ENCODE measurements at places on chromosomes 7 and 10.

DNA sequence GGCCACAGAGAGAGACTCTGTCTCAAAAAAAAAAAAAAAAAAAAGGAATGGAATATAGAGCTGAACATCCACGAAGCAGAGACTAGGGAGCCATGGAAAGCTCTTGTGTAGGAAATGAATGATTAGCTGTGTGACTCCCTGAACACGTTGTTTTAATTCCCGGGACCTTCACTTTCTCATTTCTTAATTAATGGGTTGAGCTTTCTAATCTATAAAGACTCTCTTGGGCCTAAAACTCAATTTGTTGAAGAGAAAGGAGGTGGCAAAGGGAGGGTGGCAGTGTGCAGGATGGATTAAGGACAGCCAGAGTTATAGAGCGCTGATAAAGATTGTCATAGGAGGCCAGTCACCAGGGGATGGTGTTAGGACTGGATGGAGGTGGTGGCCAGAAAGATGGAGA, 48.0 kb downstream of the CYCS start:
- DNase-seq: no peak

GRCh38 chr10:2759233-2759632, 308.1 kb upstream of the PFKP start:
- DNase-seq: no peak

DNA sequence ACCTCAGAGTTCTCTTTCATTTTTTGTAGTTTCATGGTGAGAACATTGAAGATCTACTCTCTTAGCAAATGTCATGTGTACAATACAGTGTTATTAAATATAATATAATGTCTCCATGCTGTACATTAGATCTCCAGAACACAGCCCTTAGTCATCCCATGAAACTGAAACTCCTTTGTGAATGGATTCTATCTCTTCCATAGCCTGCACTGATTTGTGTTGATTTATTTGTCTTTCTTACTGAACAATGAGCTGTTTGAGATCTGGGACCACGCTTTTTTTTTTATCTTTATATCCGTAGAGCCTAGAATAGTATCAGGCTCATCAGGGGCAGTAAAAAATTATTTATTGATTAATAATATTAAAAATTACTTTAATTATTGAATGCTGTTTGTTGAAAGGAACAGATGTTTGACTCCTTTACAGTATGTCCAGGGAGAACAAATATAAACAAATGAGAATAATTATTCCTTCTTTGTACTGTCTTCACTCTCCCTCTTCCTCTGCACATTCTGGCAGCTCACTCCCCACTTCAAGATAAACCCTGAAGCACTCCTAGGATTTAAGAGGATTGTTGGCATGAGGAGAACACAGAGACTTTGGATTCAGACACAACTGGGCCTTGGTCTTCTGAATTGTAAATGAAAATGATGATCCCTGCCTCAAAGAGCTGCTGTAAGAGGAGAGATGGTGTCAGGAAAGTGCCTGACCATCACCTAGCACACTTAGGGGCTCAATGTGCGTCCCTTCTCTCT, 81.6 kb upstream of the MSRB2 start:
- DNase-seq: no peak

GRCh38 chr7:46933596-46933995, 648.3 kb downstream of the TNS3 start:
- peak; percentile 57 for DNase-seq

GRCh38 chr10:69845574-69846292, 44.0 kb downstream of the COL13A1 start:
- DNase-seq: no peak

GRCh38 chr10:456486-456885, 233.0 kb downstream of the DIP2C start:
- DNase-seq: no peak

- no peak for DNase-seq
Observed at GRCh38 chr7:137266764-137267163, 76.8 kb downstream of the PTN start.

DNA sequence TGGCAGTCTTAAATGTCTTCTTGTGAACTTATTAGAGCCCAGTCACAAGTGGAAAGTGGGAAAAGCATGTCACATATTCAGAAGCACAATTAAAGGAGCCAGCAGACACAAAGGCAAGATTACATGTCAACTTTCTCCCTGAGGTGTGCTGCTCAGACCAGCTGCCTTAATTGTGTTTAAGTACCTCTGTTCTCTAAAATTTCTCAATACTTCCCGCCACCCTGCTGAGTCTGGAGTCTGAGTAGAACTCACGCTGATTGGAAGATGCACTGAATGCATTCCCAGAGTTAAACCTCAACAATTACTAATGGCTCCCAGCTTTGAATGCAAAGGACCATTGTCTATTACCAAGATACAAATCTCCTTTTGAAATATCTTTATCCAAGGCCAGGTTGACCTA, 166.4 kb upstream of the COBL start:
- DNase-seq: no peak

DNA sequence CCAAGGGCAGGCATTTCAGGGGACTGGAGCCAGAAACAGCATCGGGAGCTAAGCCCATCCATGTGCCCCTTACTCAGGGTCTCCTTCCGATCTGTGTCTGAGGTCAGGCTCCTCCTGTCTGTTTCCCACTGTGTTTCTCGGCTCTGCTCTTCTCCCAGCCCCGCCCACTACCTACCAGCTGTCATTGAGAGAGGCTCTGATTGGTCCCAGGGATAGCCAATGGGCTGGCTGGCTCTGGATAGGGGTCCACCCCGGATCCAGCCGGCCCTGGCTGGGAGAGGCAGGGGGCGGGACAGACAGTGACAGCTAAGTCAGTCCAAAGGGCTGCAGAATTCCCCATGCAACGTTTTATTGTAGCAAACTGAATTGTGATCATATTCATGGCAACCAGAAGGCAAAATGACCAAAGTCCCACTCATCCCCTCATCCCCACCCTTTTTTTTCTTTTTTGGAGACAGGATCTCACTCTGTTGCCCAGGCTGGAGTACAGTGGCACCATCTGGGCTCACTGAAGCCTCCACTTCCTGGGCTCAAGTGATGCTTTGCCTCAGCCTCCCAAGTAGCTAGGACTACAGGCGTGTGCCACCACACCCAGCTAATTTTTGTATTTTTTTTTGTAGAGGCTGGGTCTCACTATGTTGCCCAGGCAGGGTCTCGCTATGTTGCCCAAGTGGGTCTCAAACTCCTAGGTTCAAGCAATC, 76.3 kb downstream of the CLIP2 start:
- peak; percentile 80 for DNase-seq

DNA sequence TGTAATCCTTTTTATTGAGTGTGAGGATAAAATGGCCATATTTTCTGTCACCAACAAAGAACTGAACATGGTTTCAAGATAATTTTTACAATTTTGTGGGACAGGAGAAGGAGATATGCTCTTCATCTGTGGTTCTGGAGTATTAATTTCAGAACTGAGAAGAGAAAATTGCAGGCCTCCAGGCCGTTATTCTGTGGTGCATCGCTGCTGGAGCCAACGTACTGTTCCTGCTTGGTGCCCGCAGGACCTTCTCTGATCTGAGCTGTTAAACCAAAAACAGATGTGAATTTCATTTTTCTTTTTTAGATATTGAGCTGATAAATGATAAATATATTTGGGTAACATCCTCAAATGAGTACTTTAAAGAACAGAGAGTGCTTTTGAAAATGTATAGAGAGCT, 63.9 kb downstream of the IKZF1 start:
- no peak for DNase-seq

DNA sequence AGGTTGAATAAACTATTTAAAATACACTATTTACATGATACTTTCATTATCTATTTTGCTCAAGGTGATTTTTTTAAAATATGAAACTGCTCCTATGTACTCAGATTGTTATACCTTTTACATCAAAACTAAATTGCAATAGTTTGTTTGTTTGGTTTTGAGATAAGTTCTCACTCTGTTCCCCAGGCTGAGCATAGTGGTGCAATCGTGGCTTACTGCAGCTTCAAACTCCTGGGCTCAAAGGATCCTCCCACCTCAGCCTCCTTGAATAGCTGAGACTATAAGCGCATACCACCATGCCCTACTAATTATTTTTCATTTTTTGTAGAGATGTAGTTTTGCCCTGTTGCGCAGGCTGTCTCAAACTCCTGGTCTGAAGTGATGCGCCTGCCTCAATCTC, 12.7 kb downstream of the TAS2R60 start:
- DNase-seq: no peak

DNA sequence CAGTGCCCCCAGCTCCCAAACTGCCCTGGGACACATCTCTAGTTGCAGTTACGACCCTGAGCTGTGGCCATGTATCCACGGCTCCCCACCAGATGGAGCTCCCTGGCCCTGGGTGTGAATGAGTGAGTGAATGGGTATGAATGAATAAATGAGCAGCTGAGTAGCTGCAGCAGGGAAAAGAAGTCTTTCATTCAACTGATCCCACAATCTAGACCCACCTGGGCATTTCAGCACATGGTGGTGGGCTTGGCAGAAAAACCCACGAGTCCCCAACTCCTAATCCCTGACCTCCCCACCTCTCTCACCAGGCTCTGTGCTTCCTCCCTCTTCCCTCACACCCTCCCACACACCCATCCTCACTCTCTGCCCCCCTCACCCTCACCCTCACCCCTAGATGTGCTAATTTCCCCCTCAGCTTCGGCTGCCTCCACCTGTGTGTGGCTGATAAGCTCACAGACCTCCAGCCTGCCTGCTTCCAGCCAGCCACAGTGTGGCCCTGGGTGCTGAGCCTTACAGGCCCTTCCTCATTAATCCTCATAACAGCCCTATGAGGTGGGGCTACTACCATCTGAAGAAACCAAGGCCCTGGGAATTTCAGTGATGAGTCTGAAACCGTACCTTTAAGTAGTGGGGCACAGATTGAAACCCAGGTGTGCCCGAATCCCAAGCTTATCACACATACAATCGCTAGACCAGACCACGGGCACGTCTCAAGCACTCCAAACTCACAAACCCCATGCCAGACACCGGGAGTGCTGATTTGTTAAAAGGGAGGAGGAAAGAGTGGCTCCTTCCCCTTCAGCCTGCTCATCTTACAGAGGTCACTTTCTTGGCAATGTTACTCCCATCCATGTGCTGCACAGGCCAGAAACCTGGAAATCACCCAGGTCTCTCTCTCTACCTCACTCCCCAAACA, 2.2 kb upstream of the ATP6V1F start:
- peak; percentile 70 for DNase-seq

- no peak for DNase-seq
Observed at GRCh38 chr7:57354679-57355338, 95.2 kb upstream of the ZNF716 start.

- no peak for DNase-seq
Observed at GRCh38 chr7:106086062-106086461, 26.1 kb downstream of the SYPL1 start.

DNA sequence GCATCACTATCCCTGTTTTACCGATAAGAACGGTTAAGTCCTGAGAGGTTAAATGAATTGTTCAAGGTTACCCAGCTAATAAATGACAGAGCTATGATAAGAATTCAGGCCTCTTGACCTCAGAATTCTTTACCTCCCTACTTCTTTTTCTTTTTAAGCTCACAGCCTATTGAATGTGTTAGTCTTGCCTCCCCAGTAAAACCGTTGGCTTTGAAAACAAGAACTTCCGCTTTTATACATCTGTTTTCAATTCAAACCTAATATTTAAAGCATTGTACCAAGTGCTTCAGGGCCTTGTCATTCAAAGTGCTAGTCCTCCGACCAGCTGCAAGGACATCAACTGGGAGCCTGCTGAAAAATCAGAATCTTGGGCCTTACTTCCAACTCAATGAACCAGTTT, 15.6 kb downstream of the SEC31B start:
- peak; percentile 50 for DNase-seq

DNA sequence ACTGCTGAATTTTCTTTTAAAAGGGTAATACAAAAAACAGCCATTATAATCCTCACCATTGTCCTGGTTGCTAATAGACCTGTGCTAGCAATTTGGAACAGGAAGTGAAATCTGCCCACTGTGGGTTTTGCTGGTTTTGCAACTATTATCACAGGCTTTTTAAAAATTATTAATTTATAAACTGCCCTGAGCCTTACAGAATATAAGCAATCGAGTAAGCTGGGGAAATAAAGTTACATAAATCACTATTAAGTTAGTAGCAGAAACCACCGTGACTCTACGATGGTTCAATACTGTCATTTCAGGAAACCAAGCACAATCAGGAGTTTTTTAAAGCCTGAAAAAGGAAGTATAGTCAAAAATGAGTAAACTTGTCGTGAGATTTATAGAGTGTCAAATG, 62.3 kb downstream of the TMEM26 start:
- no peak for DNase-seq

GRCh38 chr7:100879685-100880261, 4.9 kb downstream of the SRRT start:
- no peak for DNase-seq

GRCh38 chr10:113093188-113094113, 143.4 kb downstream of the TCF7L2 start:
- no peak for DNase-seq

- DNase-seq: no peak
Observed at GRCh38 chr10:91307489-91307888, 87.0 kb downstream of the PCGF5 start.

GRCh38 chr7:42095791-42096190, 141.2 kb downstream of the GLI3 start:
- no peak for DNase-seq

DNA sequence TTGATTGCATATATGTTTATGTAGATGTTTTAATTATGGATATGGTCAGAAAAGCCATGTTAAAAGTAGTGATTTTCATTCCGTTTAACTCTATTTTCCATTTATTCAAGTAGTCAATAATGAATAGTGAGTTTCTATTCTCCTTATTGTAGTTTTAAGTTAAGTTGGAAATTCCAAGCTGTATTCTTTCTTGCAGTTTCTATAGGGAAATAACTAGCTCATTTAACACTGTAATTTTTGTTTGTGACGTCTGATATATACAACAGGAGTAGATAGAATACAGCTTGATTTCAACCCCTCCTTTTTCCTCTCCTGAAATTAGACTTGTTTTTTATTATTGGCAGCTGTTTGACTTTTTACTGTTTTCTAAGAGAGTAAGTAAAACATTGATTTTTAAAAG, 47.2 kb downstream of the SLK start:
- no peak for DNase-seq

GRCh38 chr7:23963461-23964165, 253.6 kb downstream of the STK31 start:
- no peak for DNase-seq

- peak; percentile 28 for DNase-seq
Observed at GRCh38 chr10:47243791-47244190, 56.2 kb upstream of the GDF10 start.

DNA sequence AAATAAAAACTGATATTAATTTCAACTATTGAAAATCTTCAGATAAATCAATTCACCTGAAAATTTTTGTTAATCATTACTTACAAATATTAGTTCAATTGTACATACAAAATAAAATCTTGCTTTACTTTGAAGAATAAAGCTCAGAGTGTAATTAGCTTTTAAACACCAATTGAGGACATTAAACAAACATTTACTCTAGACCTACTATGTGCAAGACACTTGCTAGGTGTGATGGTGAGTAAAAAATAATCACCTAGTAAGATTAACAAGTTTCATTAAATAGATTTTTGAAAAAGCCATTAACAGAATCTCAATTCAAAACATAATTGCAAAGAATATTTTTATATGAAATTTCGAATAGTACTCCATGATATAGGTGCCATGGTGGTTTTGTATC, 3.9 kb upstream of the MLLT10 start:
- no peak for DNase-seq

All from GM03348 (cell line).